Left lung (tissue), 14 donors: ENCODE measurements at places on chromosomes 12 and 14.

GRCh38 chr12:76622351-76622750 lies 62.8 kb upstream of the OSBPL8 start:
- DNase-seq, result no peak
- H3K4me1 ChIP-seq, result peaks cover 9% of the 10 kb centered on the region
- no peaks in the 10 kb centered on the region for H3K36me3 ChIP-seq

DNA sequence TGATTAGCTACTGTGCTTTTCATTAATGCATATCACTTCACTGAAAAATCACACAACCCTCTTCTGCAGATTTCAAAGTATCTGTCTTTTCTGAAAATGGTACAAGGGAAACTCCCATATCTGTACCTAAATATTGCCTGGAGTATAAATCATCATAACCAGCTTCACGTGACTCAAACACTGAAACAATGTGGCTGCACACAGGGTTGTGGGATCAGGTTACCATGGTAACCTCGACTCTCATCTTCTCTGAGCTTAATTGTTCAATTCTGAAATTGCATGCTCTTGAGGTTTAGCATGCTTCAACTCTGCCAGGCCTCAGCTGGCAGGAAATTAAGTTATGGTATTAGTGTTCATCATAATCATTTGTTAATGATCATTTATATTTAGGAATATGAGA lies 77.5 kb upstream of the CPSF6 start:
- H3K4me3 ChIP-seq, result no peak overlapping the region
- no peak overlapping the region for H3K27ac ChIP-seq
- H3K36me3 ChIP-seq, result no peaks in the 10 kb centered on the region

DNA sequence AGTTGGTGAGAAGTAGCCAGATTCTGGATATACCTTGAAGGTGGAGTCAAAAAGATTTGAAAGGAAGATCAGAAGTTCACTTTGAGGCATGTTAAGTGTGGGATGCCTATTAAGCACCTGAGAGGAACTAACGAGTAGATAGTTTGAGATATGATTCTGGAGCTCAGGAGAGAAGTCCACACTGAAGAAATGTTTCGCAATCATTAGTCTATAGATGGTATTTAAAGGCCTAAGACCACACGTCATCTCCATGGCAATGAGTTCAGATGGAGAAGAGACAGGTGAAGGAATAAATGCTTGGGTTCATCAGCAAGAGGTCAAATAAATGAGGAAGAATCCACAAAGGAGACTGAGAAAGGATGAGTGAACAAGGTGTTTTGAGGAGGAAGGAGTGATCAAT lies 192.9 kb upstream of the NEDD1 start:
- no peak overlapping the region for H3K4me3 ChIP-seq
- H3K36me3 ChIP-seq, result no peaks in the 10 kb centered on the region
- DNase-seq, result no peak
- H3K27ac ChIP-seq, result no peak overlapping the region
- no peaks in the 10 kb centered on the region for H3K4me1 ChIP-seq
- no peaks in the 10 kb centered on the region for H3K27me3 ChIP-seq

DNA sequence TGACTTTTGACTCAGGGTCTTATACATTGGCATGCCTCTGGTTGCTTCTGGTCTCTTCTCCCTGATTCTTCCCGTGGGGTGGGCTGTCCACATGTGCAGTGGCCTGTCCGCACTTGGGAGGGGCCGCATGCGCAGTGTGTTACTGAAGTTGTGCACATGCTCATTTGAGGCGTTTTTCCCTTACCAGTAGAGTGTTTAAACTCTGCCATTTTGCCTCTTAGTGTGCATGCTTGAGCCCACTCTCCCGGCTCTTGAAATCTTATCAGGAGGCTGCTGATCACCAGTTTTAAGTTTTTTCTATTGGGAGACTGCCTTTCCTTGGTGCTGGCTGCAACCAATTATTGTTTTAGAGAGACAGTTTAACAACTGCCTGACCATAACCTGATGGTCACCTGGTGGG lies 32.1 kb upstream of the HECTD1 start:
- H3K4me1 ChIP-seq, result peaks cover 3% of the 10 kb centered on the region
- peak overlapping the region; percentile 53 for H3K27ac ChIP-seq
- peak overlapping the region; percentile 25 for H3K4me3 ChIP-seq
- H3K36me3 ChIP-seq, result no peaks in the 10 kb centered on the region
- peak; percentile 86 for DNase-seq

DNA sequence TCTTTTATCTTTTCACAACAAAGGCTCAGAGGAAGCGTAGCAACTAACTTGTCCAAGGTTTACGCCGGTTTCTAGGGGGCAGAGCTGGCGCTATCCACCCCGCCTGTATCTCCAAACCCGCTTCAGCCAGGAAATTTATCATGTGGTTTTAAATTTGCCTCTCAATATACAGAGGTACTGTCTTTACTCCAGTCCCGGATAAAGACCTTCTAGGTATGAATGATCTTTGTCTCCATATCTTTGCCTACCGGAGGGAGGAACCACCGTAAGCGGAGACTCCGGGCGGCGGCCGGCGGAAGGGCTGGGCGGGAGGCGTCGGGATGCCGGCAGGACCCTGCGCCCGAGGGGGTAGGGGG lies 693 bp upstream of the RIMKLB start:
- peak overlapping the region; percentile 93 for H3K4me3 ChIP-seq
- H3K27ac ChIP-seq, result peak overlapping the region; percentile 83
- DNase-seq, result peak; percentile 61
- no peaks in the 10 kb centered on the region for H3K36me3 ChIP-seq

- H3K27ac ChIP-seq, result no peak overlapping the region
- H3K36me3 ChIP-seq, result no peaks in the 10 kb centered on the region
- no peak overlapping the region for H3K4me3 ChIP-seq
- H3K27me3 ChIP-seq, result no peaks in the 10 kb centered on the region
- H3K4me1 ChIP-seq, result no peaks in the 10 kb centered on the region
Observed at GRCh38 chr12:23399402-23399933, 550.0 kb downstream of the SOX5 start.

DNA sequence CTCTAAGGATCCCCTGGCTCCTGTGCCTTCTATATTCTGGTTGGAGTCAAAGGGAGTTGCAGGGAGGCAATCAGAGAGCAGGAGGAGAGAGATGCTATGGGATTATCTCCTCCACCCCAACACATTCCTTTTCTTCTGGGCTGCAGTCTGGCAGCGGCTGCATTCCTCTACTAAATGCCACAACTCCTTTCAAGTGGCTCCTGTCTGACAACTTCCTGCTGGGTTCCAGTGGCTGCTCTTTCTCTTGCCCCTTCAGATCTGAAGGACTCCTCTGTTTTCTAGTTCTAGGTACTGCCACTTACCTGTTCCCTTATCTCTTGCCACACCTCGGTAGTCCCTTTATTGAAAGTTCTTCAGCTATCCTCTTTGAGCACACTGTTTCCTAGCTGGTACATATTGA lies 425.0 kb downstream of the SNAPC1 start:
- no peak for DNase-seq
- H3K4me1 ChIP-seq, result no peaks in the 10 kb centered on the region

DNA sequence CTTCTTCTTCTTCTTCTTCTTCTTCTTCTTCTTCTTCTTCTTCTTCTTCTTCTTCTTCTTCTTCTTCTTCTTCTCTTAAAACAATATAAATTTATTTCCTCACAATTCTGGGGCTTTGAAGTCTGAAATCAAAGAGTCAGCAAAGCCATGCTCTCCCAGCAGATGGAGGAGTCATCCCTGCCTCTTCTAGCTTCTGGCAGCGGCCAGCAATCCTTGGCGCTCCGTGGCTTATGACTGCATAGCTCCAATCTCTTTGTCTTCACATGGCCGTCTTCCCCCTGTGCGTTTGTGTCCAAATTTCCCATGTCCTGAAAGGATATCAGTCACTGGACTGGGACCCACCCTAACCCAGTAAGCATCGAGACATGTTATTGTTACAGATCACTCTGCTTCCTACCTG lies 22.9 kb downstream of the KCNA1 start:
- no peak overlapping the region for H3K4me3 ChIP-seq
- no peaks in the 10 kb centered on the region for H3K36me3 ChIP-seq
- no peaks in the 10 kb centered on the region for H3K4me1 ChIP-seq
- H3K27me3 ChIP-seq, result no peaks in the 10 kb centered on the region
- DNase-seq, result no peak

DNA sequence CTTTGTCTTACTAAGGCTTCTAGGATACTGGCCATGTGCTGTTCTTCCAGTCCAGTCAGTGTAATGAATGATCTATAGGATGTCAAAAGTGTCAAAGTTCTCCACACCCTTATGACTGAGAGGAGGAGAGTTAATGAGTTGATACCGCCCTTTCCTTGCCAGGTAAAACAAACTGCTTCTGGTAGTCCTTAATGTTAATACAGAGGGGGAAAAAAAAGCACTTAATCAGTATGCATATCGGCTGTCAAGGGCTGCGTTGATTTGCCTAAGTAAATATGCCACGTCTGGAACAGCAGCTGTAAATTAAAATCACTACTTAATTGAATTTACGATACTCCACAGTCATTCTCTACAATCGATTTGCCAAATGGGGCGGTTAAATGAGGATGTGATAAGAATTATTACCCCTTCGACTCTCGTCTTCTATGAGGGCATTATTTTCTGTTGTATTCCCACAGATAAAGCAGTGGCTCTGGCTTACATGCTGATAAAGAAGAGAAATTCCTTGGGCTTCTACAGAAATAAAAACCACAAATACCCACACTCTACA lies 416.0 kb downstream of the KCNH5 start:
- no peaks in the 10 kb centered on the region for H3K27me3 ChIP-seq
- no peak for DNase-seq
- no peaks in the 10 kb centered on the region for H3K36me3 ChIP-seq

- DNase-seq, result no peak
- no peak overlapping the region for H3K27ac ChIP-seq
- no peak overlapping the region for H3K4me3 ChIP-seq
- no peaks in the 10 kb centered on the region for H3K36me3 ChIP-seq
- no peaks in the 10 kb centered on the region for H3K4me1 ChIP-seq
Observed at GRCh38 chr12:870378-870777, 79.1 kb downstream of the RAD52 start.

GRCh38 chr14:50001999-50002925 lies 109.4 kb downstream of the ARF6 start:
- H3K27ac ChIP-seq, result peak overlapping the region; percentile 96
- peak; percentile 49 for DNase-seq
- H3K36me3 ChIP-seq, result no peaks in the 10 kb centered on the region

GRCh38 chr12:127239781-127240180 lies 1027.2 kb upstream of the TMEM132C start:
- H3K36me3 ChIP-seq, result no peaks in the 10 kb centered on the region
- no peaks in the 10 kb centered on the region for H3K27me3 ChIP-seq
- no peaks in the 10 kb centered on the region for H3K4me1 ChIP-seq
- no peak overlapping the region for H3K4me3 ChIP-seq
- no peak overlapping the region for H3K27ac ChIP-seq
- DNase-seq, result no peak

DNA sequence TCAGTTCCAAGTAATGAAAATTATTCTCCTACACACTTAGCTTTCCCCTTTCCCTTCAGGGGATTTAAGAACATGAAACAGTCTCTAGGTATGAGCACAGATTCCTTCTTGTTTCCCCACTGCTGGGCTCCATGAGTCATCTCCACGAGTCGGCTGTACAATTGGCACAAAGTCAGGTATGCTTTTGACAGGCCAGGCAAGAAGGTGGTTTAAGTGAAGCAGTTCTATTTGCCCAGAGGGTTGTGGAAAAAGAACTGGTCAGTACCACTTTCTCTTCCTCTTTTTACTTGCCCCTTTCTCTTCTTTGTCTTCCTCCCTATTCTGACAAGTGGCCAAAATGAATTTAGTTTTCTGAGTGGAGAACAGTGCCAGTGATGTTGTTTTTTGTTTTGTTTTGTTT lies 16.3 kb downstream of the DYNC1H1 start:
- H3K4me1 ChIP-seq, result peaks cover 8% of the 10 kb centered on the region
- no peaks in the 10 kb centered on the region for H3K36me3 ChIP-seq
- H3K27ac ChIP-seq, result peak overlapping the region; percentile 6
- H3K27me3 ChIP-seq, result no peaks in the 10 kb centered on the region

- DNase-seq, result no peak
- no peak overlapping the region for H3K27ac ChIP-seq
- H3K36me3 ChIP-seq, result no peaks in the 10 kb centered on the region
- H3K4me1 ChIP-seq, result no peaks in the 10 kb centered on the region
- no peaks in the 10 kb centered on the region for H3K27me3 ChIP-seq
Observed at GRCh38 chr12:128570191-128571065, 253.3 kb downstream of the SLC15A4 start.

- no peak overlapping the region for H3K27ac ChIP-seq
- H3K27me3 ChIP-seq, result peaks cover 69% of the 10 kb centered on the region
- H3K4me3 ChIP-seq, result no peak overlapping the region
Observed at GRCh38 chr12:112798048-112798760, 6.7 kb downstream of the RPH3A start.

DNA sequence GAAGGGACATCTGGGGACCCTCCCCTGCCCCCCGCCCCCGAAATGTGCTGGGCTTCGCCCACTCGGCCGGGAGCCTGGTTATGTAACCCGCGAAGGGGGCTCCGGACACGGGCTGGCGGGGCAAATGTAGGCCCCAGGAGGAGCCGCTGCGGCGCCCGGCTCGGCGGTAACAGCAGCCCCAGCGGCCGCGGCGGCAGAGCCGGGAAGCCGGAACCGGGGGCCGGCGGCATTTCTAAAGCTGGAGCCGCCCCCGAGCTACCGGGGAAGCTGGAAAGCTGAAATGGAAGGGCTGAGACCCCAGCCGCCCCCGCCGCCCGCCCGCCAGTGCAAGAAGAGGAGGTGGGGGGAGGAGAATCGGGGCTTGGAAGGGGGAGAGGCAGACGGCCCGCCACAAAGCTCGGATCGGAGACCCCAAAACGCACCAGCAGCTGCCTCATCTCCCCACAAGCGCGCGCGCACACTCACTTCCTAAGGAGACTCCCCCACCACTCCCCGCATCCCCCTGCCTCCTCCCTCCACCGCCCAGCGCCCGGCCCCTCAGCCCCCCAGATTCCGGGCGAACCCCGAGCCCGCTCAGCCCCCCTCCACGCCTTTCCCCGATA lies 1.5 kb downstream of the KDM2B start:
- H3K27me3 ChIP-seq, result no peaks in the 10 kb centered on the region
- H3K4me1 ChIP-seq, result peaks cover 26% of the 10 kb centered on the region
- DNase-seq, result no peak
- H3K27ac ChIP-seq, result peak overlapping the region; percentile 37

- H3K4me3 ChIP-seq, result no peak overlapping the region
- H3K4me1 ChIP-seq, result peaks cover 10% of the 10 kb centered on the region
- DNase-seq, result no peak
- no peaks in the 10 kb centered on the region for H3K27me3 ChIP-seq
- H3K36me3 ChIP-seq, result no peaks in the 10 kb centered on the region
Observed at GRCh38 chr14:74962493-74962892, 7.1 kb upstream of the PGF start.

DNA sequence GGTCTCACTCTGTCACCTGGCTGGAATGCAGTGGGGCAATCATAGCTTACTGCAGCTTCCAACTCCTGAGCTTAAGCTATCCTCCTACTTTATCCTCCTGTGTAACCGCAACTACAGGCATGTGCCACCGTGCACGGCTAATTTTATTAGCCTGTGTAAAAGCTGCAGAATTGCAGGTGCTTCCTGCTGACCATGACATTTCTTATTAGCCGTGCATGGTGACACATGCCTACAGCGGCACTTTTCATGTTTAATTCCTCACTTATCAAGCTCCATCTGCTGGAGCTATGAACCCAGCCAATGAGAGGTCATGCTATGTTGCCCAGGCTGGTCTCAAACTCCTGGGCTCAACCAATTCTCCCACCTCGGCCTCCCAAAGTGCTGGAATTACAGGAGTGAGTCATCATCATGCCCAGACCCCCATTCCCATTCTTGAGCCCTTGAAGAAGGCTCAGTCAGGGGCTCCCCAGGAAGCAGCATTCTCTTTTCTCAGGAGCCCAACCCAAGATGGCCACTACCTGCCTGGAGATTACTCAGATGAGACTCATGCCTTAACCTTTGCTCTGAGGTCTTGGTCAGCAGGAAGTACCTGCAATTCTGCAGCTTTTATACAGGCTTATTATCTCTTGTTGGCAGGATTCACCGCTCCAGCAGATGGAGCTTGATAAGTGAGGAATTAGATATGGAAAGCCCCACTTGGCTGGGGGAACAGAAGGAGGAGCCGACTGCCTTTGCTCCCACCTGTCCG lies 503.2 kb downstream of the MED13L start:
- H3K4me3 ChIP-seq, result no peak overlapping the region
- no peak for DNase-seq
- H3K27me3 ChIP-seq, result no peaks in the 10 kb centered on the region
- H3K4me1 ChIP-seq, result no peaks in the 10 kb centered on the region
- no peak overlapping the region for H3K27ac ChIP-seq
